ENCODE measurements at places on chromosomes 7 and 10.

DNA sequence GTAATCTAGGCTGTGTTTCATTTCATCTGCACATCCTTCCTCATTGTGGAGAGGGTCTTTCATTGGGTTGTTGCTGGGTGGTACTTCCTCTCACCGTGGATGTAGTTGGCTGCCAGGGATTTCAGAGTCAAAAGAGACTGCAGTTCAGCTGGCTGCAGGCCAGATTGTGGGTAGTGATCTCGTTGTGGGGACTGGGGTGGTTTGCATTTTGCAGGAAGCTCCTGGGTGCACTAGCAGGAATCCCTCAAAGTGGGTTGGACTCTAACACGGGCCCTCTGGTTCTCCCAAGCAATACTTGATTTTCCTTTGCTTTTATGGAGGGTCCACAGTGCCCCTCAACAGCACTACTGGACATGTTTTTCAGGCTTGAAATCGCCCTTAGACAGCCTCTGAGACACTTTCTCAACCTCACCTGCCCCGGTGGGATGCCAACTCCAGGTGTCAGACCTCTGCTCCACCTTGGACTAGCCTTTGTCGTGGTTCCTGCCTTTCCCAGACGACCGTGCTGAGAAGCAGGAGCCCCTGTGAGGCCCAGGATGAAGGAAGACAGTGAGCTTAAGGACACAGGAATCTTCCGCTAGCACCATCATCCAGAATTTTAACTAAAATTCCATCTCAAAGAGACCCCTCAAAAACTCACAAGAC, 23.9 kb upstream of the ZNF273 start:
- DNase-seq, result no peak

- DNase-seq, result no peak
These were observed 83.0 kb upstream of the INSYN2A start for GRCh38 chr10:127279334-127279774.

DNA sequence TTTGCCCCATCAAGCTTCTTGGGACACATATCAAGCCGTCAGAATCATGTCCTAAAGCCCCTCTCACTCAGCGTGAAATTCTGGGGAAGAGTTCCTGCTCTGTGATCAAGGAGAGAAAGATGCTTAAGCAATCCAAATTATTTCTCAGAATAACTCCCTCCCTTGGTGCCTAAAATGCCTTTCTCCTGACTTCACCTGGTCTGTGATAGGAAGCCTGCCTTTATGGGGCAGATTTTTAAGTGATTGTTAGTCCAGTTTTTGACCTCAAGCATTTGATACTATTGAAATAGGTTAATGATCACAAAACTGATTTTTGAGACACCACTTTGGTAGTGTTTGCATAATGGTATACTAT, 76.4 kb upstream of the MAGI2 start:
- no peak for DNase-seq

DNA sequence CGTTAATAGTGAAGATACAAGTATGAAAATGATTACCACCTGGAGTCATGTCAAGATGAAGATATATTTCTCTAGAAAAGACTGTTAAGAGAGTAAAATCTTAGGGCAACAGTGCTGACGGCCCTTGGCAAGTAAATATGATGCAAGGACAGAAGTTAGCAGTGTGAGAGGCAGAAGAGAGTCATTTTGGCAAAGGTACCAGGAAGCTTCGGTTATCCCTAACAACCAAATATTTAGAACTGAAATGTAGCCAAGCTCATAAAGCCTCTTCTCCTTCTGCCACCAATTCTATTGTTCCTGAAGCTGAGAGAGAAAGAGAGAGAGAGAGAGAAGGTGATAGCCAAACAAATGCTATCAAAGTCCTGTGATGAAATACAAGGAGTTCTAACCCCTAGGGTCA, 109.6 kb downstream of the MACC1 start:
- DNase-seq, result no peak

- no peak for DNase-seq
These were observed 52.2 kb downstream of the IGF2BP3 start for GRCh38 chr7:23418046-23418445.

GRCh38 chr10:36183726-36184125, 541.6 kb upstream of the FZD8 start:
- DNase-seq, result no peak

- no peak for DNase-seq
These were observed 594.2 kb downstream of the KCNMA1 start for GRCh38 chr10:77043420-77043763.

- DNase-seq, result no peak
These were observed 4.3 kb upstream of the ADD3 start for GRCh38 chr10:110003524-110003885.

GRCh38 chr10:11435581-11435981, 175.9 kb downstream of the USP6NL start:
- DNase-seq, result no peak

DNA sequence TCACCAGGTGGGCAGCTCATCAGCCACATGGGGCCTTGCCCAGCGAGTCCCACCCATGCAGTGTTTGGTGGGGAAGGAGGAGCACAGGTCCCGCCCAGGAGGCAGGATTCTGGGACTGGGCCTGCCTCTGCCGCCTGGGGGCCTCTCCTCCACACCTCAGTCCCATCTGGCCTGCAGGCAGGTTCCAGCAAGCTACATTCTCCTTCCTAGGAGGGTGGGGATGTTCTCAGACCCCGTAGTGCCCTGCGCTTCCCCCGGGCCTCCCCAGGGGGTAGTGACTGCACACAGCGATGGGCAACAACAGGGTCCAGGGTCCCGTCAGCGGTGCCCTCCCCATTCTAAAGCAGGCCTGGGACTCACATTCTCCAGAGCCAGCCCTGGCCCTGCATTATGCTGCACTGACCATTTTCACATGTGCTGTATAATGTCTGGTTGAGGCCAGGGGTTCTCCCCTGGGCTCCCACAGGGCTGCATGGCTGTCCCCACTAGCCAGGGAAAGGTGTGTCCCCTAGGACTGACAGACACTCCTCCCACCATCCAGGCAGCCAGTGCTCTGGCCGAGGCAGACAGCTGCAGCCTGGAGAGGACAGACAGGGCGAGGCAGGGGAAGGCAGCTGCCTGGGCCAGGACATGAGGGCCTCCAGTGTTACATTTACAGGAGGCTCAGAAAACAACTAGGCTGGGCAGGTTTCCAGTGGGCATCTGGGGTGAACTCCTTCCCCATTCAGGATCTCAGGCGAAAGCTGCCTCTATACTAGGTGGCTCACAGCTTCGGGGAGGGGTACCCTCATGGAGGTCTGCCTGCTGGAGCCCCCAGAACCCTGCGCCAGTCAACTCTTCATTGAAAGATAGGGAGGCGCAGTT, 9.3 kb downstream of the RASGEF1A start:
- no peak for DNase-seq

DNA sequence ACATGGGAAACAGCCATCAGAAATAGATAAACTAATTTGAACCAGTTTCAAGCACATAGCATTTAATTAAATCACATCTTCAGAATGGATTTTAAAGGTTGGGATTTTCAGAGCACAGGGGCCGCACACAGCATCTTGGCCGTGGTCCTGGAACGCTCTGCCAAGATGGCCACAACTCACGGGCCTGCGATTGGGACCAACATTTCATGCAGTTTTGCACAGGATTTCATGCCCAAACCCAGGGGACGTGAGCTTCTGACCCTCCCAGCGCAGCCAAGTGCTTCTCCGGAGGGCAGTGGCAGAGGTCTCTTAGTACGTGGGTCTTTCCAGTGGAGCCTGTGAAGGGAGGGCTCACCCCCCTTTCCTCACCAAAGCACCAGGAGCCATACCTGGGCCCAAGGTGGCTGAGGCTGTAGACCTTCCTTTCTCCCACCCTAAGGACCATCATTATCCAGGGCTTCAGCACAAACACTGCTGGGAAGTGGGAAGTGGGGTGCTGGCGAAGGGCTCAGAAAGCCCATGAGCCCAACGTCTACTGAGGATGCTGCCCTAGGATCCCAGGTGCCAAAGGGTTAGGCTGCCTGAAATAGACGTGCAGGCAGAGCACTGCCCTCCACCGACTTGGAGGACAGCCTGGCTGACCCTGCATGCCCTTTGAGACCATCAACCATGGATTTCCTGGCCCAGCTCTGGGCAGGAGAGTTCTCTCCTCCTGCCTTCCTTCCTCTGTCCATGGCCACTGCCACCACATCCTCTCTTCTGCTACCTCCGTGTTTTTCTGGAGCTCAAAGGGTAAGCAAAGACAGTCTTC, 611.2 kb upstream of the MGMT start:
- DNase-seq, result no peak

- peak; percentile 45 for DNase-seq
These were observed 39.9 kb downstream of the CALML3 start for GRCh38 chr10:5564537-5565204.

DNA sequence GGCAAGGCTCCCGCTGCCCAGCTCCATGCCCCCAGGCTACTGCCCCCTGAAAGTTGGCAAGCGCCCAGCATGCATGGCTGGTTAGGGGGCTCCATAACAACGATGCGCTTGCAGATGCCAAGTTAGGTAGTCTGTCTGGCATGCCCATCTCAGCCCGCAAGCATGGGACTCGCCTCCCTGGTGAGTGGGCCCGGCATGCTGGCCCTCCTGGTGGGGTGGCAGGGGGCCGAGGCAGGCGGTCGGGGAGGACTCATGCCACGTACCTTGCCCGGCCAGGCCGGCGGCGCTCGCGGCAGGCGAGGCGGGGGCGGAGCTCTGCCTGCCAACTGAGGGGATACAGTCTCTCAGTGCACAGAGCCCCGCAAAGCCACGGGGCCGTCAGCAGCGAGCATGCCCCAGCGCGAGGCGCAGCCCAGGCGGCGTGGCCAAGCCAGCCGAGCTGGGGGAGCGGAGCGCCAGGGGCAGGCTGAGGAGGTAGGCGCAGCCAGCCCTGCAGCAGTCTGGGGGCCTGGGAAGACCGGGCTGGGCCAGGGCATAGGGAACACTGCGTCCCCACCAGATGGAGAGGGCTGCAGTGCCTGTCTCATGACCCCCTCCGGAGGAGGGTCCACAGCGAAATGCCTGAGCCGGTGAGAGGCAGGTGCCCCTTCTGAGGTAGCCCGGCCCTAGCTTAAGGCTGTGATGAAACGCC, 28.0 kb upstream of the NDST2 start:
- no peak for DNase-seq

DNA sequence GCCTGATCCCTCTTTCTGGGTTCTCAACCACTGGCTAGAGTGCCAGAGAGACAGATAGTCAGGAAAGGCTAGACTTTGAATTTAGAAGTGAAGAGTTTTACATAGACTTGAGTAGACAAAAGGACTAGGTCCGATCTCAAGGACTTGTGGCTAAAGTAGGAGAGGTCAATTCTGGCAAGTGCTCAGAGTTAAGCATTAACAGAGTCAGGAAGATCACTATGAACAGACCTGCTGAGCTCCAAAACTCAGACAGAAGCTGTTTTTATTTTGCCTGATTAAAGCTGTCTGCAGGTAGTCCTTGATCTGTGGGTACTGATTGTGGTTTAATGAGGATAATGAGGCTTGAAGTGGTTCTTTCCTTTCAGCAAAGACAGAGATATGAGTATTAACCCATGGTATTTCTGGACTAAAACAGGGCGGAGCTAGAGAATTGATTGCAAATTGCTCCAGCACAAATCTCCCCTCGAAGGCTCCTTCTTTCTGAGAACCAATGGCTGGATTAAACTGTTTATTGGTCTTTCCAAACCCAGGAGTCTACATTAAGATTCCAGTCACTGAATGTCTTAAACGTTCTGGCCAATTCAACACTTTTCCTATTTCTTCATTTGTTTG, 423.2 kb downstream of the IPMK start:
- no peak for DNase-seq

- no peak for DNase-seq
These were observed 140.3 kb downstream of the ADCY1 start for GRCh38 chr7:45714521-45714820.

DNA sequence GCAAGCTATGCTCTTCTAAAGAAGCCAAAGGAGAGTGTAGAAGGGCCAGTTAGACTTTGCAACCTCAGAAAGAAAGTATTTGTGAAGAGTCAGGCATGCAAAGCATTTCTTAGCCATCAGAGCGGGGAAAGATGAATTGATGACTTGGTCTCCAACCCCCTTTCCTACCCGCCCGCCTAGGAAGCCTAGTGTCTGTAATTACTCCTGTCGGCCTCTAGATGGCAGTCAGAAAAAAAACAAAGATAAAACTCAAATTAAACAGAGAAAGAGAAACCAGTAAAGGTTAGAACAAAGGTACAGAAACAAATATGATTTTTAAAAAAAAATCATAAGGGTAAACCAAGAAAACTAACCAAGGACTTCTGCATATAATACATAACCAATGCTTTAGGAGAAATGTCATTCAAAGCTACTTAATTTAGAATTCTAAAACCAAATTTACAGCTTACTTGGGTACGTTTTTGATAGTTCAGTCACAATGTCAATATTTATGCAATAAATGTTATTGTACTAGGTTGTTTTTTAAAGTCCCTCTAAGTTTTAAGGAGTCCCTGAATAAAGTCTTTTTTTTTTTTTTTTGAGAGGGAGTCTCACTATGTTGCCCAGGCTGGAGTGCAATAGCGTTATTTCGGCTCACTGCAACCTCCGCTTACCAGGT, 97.6 kb downstream of the LYZL1 start:
- DNase-seq, result peak; percentile 50

- no peak for DNase-seq
These were observed 39.5 kb downstream of the CNNM1 start for GRCh38 chr10:99368646-99369045.

DNA sequence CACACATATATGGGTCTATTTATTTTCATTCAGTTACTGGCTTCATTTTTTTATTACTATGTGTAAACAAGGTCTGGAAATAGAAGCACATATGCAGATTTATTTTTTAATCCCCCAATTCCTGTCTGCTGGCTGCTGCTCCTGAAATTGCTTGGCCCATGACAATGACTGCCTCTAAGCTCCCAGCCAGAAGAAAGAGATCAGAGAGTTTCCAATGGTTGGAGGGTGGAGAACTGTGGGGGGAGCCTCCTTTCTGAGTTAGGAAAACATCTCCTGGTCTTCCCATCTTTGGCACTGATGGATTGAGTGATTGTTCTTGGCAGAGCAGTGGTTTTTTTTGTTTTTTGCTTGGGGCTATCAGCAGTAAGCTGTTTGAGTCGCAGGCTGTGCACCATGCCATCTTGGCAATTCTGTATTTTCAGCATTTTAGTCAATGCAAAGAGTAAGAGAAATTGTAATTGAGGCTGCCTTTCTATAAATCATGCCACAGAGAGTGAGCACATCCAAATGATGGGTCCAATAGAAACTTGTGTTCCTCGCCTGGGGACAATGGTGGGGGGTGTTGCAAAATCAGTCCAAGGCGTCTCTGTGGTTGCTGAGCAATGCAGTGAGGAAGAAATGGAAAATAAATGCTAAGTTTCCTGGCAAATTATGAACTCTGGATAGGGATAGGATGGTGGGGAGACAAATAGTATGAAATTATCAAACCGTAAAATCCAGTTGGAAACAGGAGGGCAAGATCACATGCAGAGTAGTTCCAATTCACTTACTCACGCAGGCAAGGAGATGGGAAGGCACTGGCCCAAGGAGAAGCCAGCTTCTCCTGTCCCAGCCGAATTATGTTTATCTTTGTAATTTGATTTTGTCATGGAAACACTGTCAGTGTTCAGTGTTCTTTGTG, 382.4 kb downstream of the SORCS3 start:
- no peak for DNase-seq

GRCh38 chr10:133195096-133195495, 34.9 kb upstream of the UTF1 start:
- no peak for DNase-seq
